Inflammatory macrophage treated with lipopolysaccharide for 4 hours (primary cell): ENCODE measurements at places on chromosomes 2 and 18.

- DNase-seq: no peak
Measured at GRCh38 chr2:61928826-61929461, 23.5 kb downstream of the COMMD1 start.

DNA sequence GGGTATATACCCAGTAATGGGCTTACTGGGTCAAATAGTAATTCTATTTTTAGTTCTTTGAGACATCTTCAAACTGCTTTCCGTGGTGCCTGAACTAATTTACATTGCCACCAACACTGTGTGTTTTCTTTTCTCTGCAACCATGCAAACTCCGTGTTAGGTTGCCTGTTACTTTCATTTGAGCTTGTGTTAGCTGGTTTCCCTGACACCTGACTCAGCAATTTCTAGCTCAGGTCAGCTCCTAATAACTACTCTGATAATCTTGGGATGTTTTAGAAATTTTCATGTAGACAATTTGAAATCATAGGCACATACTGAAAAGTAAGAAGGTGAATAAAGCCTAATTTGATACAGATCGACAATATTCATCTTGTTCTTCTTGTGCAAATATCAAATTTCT, 132.3 kb downstream of the ADCYAP1 start:
- no peak for DNase-seq

DNA sequence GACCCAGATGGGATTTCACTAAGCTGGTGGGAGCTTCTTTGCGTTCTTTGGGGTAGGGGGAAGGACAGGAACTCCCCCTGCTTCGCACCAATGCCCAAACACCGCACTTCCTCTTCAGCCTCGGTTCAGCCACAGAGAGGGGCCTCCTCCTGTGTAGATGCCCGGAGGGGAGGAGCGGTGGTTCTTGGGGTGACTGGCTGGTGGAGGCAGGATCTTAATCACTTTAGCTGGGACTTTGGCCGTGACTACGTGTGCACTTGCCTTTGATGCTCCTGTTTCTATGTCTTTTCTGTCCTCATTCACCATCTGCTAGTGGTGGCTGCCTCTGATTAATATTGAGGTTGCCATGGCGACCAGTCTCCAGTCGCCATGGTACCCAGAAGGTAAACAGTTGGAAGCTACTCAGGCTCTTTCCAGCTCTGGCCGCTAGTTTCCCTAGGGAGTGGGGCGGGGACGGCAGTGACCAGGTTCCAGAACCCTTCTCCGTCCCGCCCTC, 1.9 kb downstream of the CNGA3 start:
- DNase-seq: no peak

GRCh38 chr2:216287251-216287650, 85.0 kb downstream of the MARCHF4 start:
- DNase-seq: no peak

DNA sequence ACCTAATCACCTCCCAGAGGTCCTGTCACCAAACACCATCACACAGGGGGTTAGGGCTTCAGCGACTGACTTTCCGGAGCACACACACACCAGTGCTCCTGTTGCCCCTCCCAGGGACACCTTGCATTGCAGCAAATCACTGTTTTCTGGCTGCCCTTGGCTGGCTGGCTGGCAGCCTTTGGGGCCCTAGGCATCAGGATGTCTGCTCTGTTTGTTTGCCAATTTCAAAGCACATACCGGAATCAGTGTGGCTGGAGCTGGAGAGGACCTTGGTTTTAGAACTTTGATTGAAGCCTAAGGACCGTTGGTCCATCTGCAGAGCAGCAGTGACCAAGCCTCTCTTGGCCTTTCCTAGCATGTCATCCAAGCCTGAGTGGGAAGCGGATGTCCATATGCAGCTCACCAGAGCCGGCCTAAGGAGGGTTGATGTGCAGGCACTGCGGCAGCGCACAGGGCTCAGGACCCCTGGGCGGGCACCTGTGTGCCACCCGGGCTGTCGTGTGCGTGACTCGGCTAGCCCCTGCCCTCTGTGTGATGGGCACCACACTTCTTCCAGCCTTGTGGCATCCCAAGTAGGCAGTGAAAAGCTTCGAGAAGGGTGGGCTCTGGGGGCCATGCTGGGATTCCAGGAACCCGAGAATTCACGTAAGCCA, 62.1 kb downstream of the GBX2 start:
- DNase-seq: no peak

DNA sequence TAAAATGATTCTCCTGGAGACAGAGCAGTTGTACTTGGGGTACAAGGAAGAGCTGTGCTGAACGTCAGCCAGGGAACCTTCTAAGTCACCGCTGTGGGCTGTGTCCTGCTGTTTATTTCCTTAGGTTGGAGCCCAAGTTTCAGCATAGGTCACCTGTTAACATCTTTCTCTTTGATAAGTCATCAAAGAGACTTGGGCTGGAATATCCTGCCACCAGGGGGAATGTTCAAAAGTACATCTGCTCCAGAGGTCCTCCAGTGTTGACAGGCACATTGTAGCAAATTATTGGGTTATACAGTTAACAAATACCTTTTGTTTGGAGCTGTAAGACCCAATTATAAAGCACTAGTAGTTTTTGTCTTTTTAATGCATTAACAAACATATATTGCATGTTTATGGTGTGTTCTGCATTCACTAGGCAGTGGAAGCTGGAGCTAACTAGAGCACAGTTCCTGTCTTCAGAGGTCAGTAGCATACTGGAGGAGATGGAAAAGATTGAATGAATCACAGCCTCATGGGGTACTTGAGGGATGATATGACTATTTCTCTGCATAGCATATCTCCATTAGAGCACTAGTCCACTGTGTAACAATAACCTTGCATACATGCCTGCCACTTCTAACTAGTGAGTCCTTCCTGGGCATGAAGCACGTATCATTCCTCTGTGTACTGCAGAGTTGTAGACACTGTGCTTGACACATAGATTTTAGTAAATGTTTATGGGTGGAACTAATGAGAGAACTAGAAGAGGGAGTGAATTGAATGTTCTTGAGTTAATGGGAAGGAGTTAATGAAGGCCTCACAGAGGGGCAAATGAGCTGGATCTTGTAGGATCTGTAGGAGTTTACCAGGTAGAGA, 182.1 kb downstream of the AGAP1 start:
- no peak for DNase-seq

- DNase-seq: no peak
Measured at GRCh38 chr2:171451074-171451473, 17.0 kb downstream of the DCAF17 start.

DNA sequence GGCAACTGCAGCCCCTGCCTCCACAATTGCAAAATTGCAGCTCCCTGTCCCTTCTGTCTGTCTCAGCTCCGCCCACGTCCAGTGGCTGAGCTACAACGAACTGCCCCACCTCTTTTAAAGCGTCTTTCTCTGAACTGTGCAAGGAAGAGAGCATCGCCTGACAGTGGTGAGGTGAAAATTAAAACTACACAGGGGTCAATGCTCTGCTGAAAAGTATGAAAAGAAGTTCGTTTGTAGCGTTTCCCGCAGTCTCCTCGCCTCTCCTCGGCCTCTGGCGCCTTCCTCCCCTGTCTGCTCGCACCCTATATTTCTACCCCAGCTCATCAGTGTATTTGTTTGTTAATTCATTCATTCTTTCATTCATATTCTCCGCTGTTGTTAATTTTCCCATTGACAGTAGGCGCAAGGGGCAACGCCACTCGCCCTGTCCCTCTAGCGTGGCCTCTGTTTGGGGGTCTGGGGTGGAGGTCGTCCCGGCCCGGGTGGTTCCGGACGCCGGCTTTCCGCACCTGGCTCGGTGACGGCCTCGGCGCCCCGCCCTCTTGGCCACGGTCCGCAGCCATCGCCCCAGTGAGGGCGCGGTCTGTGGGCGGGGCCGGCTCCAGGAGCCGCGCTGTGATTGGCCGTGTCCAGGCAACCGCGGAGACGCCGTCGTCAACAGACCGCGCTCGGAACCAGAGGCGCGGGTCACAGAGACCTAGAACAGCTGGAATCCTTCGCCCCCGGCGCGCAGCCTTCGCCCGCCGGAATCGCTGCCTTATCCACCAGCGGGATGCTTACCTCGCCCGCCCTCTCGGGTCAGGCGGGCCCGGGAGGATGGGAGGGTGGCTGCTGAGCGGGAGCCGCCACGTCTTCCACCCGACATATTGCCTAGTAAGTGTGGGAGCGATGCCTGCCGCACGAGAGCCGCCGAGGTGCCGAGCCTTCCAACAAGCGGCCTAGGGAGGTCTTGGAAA, at the start of gene VWA3B:
Gene VWA3B, plus strand, starts transcription at position 677 of the 956 bp plus-strand sequence. CDS start 5,926 bp downstream, outside the sequence.
- DNase-seq: peak; percentile 81

DNA sequence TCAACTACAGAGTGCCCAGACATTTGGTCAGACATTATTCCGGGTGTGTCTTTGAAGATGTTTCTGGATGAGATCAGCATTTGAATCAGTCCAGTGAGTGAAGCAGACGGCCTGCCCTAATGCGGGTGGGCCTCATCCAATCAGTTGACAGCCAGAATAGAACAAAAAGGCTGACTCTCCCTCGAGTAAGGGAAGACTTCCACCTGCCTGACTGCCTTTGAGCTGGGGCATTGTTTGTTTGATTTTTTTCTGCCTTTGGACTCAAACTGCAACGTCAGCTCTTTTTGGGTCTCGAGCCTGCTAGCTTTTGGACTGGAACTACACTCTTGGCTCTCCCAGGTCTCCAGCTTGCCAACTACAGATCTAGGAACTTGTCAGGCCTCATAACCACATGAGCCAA, 111.7 kb upstream of the AGAP1 start:
- no peak for DNase-seq

DNA sequence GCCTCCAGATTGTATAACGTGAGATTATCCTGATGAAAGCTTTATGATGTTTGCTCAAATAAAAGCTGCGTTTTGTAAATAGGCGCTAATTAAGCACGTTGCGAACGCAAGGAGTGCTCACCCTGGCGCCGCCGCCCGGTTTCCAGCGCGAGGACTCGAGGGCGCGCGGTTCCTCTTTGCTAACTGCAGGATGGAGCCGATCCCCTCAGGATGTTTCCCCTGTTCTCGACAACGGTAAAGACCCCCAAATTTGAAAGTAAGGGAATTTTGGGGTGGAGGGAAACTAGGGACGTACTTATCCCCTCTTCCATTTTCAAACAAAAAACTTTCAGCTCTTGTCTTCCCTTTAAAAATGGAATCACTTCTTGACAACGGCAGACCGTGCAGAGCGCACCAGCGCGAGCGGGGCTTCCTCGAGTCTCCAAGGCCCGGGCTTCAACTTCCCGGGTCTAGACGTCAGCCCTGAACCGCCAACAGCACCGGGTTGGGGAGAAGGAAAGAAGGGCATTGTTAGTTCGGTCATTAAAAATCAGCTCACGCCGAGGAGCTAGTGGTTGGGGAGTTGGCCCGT, 1.1 kb upstream of the GBX2 start:
- no peak for DNase-seq

DNA sequence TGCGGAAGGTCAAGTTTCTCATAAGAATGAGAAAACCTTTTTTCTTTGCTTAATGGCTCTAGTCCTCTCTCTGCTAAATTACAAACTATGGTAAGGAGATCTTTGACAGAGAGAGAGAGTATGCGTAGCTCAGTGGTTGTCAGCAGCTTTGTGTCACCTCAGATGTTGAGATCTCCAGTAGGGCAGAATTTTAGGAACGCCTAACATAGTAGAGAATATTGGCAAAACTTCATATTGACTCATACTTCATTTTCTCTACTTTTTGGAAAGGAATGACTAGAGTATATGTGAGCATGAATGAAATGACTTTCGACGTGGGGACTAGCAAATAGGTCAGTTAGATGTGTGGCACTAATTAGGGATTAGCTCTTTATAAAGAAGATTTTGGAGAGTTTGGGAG, 64.0 kb downstream of the WDR7 start:
- no peak for DNase-seq

GRCh38 chr18:2970772-2971659, 41.9 kb downstream of the LPIN2 start:
- peak; percentile 93 for DNase-seq

DNA sequence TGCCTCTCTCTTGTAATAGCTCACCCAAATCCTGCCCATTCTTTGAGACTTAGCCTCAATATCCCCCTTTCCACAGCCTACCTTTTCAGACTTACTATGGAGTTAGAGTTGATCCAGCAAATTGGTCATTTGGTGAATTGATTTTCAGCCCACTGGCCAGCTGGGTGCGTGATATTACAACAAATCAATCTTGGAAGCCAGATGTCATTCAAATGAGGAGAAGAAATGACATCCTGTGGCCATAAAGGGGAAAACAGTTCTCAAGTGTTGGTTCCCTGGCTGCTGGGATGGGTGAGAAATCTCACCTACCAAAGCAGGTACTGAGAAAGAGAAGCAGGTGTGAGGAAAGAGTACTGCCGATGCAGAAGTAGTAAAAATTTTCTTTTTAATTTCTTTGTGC, 36.7 kb upstream of the FOXI3 start:
- DNase-seq: no peak

GRCh38 chr2:27082773-27083409, 3.7 kb upstream of the KHK start:
- no peak for DNase-seq

DNA sequence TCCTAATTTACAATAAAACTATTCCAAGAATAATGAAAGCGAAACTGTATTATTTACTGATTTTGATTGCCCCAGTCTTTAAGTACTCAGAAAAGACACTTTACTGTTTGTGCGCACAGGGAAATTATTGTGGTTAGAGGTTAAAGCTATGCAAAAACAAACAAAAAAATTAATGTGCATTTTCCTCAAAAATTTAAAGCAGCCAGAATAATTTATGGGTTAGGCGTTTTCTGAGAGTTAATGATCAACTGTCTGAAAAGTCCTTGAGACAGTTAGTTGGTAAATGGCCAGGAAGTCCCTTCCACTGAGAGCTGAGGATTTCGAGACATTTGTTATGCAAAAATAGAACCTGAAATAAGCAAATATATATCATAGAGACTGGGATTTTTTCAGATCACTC, 143.3 kb downstream of the IRS1 start:
- no peak for DNase-seq

DNA sequence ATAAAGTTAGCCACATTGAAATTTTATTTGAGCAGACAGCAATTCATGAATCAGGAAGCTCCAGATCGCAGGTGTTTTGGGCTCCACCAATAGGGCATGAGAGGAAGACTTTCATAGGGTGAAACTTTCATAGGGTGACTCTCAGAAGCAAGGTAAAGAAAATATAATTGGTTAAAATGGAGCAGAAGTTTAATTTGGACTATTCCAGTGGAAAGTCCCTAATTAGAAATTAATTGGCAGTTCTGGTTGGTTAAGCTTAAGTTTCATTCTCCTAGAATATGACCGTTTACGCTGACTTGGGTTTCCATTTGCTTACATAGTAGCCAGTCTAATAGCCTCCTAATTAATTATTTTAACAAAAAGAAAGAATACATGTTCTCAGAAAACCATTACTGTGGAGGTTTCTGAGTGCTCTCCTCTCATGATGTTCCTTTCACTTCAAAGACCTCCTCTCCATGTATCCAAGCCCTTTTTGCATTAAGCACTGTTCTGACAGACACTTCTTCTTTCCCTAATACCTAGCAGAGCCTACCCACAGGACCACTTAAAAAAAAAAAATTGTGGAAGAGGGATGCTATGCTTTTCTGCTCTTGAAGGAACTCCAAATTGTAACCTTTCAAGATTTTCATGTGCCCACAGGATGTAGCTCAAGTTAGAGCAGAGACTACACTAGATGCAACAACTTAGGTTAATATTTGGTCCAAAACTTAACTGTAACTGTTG, 99.1 kb downstream of the MREG start:
- no peak for DNase-seq

GRCh38 chr2:238237431-238238135, 2.3 kb downstream of the HES6 start:
- DNase-seq: no peak

GRCh38 chr2:10331702-10332401, 29.1 kb downstream of the HPCAL1 start:
- DNase-seq: peak; percentile 95
